ENCODE measurements at places on chromosomes 2 and 18.
A peak's percentile ranks its signal among the peaks of the same experiment; 100 is the strongest.

- no peak for DNase-seq
Measured at GRCh38 chr2:31238906-31239592, 5.1 kb downstream of the EHD3 start.

GRCh38 chr2:64065516-64065915 lies 46.3 kb upstream of the VPS54 start:
- DNase-seq, result no peak

DNA sequence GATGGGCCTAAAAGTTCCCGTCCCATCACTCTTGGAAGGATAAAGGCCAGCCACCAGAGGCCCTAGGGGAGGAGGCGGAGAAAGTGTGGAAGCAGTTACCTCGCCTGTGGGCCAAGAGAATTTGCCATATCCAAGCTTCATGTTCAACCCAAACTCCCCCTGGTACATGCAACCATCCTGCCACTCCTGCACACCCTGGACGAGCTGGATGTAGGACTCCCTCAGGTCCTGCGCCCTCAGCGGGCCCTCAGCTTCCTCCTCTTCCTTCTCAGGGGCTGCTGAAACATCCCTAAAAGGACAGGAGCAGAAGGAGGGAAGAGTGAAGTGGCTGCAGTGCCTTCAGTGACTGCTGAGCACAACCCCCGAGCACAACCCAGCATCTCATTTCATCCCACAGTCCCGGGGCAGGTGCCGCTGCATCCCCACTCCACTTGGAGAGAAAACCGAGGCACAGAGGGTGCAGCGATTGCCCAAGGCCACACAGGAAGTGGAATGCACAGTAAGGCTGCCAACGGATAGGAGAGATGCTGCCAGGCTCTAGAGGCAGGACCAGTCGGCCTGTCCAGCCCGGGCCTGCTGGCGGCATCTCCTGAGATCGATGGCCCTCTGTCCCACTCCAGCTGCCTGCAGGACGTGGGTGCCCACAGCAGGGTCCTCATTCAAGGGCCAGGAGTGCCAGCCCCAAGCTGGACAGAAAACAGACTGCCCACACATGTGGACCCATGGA lies 2.9 kb downstream of the ANKMY1 start:
- DNase-seq, result no peak

DNA sequence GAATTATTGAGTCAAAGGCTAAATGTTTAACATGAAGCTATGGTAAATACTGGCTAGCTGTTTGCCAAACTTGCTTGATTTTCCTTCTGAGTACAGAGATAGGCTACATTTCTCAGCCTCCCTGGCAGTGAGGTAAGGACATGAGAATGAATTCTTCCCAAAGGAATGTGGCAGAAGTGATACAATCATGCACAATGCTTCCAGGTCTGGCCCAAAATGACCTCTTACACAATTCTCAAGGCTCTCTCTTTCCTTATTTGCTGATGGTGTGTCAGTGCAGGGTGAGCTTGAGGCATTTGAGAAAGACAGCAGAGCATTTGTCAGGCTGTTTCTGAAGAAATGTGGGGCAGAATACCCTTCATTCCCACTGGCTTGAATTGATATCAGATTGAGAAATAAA lies 95.6 kb upstream of the NABP1 start:
- DNase-seq, result peak; percentile 84
